Activated T-cell treated with anti-CD3 and anti-CD28 coated beads for 4 hours (primary cell): ENCODE measurements at places on chromosomes 6 and 20.

DNA sequence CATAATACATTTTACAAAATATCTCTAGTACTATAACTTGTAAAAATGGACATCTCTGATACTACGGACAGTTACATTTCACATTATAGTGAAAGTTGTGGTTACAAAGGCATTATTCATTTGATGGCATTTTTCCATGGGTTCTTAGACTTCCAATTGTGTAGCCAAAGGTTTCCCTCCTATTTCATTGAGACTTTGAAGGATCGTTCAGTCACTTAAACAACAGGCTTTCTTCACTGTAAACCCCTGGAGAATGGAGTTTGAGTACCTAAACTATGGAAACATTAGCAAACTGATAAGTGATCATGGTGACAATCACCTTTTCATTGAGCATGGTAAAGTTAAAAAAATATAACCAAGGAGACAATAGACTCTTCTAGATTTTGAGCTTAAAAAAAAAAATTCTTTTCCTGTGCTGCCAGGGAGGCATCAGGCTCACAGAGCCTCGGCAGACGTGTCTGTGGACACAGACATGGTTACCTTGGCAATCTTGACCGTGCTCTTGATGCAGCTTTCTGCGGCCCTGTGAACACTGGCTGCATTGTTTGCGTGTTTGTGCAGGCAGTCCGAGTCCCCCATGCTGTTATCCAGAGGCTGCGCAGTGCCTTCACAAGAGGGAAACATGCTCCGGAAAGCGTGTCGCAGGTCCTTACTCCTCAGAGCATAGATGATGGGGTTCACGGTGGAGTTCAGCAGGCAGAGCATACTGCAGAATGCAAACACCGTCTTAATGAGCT lies 22.6 kb downstream of the CNR1 start:
- no peak for DNase-seq

DNA sequence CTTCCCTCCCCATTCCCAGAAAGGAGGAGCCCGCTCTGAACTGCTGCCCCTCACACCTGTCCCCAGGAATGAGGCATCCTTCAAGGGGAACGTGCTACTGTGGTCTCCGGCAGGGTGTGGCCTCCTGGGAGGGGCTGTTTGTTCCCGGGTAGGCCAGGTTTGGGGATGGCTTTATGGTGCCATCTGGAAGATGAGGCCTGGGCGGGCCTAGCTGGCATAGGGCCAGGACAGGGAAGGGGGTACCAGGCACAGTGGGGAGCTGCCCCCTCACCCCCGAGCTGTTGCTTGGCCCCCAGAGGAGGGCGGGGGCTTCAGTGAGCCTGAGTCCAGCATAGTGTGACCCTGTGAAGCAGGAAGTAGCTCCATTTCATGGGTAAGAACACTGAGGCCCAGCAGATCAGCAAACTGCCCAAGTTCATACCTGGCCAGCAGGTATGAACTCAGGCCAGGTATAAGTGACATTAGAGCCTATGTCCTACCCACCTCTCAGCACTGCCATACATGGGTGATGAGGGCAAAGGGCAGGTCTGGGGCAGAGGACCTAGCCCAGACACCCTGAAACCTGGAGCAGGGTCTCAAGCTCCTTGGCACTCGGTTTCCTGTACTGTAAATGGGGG lies 17.5 kb upstream of the SPDEF start:
- DNase-seq = no peak

DNA sequence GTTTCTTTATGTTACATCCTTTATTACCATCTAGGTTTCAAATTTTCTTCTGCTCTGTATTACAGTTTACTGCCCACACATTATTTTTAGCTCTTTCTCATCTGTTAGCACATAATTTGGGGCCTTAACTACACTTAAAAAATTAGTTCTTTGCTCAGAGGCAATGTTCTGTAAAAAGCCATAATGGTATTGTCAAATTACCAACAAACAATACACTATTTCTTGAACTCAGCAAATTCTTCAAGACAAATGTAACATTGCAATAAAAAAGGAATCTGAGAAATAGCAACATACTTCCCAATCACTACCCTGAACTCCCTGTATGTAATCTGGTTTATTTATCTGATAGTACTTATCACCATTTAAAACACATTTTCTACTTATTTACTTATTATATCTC lies 448.6 kb upstream of the OPRM1 start:
- DNase-seq = no peak

DNA sequence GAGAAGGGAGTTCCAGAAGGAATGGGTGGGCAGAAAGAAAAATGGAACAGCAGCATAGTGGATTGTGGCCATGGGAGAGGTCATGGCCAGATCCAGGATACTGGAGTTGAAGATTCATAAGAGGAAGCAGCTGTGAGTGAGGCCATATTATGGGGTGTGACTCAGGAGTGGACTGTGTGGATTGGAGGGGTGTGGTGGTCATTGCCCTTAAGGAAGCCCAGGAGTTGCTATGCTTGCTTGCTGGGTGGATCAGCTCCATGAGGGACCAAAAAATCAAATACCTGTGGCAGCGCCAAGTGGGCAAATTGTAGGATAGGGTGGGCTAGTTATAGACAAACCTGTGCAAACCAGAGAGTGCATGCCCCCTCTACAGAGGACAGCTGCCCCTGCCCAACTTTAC lies 18.3 kb downstream of the LRRC1 start:
- DNase-seq = no peak

DNA sequence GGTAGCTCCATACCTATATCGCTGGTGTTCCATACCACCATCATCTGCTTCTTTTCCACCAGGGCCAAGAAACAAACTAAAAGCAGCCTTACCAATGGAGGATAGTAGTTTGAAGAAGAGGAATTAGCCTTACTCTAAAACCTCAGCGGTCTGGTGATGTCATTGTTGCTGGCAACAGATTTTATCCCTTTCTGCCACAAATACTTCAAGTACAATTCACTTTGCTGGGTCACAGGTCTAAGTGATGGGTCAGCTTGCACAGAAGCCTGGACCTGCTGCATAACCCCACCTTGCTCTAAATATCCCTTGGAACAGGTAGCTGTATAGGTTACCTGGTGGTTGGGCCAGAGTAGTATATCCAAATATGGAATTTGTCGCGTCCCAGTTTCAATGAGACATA lies 53.2 kb upstream of the THEMIS start:
- no peak for DNase-seq

GRCh38 chr6:37783856-37784584 lies 35.5 kb upstream of the ZFAND3 start:
- no peak for DNase-seq

DNA sequence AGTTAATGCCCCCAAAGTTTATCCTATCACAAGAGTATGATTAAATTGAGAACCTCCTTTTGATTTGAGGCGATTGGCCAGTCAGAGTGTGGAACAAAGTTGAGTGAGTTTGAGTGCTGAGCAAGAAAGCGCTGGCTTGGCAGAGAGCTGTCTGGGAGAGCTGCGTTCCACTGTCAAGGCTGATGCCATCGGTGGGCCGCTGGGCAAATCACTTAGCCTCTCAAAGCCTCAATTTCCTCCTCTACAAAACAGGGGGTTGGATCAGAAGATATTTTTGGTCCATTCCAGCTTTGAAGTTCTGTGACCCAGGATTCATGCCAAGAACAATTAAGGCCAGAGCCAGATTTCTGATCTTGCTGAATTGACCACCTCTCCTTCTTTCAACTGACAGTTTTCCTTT lies 60.2 kb downstream of the TMEM242 start:
- no peak for DNase-seq

GRCh38 chr6:93358435-93358834 lies 60.9 kb downstream of the EPHA7 start:
- DNase-seq = no peak

DNA sequence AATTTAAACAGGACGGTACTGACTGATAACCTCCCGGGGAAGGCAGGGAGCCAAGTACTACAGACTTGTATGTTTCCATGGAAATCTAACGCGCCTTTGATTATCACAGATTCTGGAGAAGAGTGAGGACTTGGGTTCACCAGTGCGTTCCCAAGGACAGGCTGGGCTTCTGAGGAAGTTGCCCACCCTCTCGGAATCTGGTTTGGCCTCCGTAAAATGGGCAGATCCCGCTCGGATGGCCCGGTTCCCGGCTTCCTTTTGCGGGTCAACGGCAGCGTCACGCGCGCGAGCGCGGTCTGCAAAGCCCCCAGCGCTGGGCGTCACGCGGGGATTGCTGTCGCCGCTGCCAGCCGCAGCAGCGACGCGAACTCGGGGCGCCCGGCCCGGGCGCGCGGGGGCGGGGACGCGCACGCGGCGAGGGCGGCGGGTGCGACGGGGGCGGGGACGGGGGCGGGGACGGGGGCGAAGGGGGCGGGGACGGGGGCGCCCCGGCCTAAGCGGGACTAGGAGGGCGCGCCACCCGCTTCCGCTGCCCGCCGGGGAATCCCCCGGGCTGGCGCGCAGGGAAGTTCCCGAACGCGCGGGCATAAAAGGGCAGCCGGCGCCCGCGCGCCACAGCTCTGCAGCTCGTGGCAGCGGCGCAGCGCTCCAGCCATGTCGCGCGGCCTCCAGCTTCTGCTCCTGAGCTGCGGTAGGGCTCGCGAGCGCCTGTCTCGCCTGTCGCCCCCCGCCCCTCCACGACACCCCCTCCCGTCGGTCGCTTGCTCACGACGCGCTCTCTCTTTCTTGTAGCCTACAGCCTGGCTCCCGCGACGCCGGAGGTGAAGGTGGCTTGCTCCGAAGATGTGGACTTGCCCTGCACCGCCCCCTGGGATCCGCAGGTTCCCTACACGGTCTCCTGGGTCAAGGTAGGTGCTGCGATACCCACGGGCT lies at the start of gene CD83:
Gene CD83, plus strand, starts transcription at position 615 of the 933 bp plus-strand sequence. Its CDS starts 40 bp downstream, at position 655.
- DNase-seq = peak; percentile 75

DNA sequence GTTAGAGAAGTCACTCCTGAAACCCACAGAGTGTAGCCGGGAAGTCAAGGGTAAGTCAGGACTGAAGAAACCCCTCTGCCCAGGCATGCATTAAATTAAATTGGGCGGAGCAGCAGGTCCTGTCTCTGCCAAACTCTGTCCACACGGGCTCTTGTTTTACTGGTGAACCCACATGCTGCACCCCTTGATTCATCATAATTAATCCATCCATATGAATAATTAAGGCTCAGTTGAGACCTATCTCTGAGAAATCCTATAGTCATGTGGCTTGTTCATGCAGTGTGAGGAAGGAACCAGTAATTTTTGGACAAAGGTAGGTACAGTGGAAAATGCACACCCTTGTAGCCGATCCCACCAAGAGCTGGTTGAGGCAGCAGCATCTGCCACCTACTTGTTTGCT lies 43.0 kb downstream of the PXDC1 start:
- no peak for DNase-seq

DNA sequence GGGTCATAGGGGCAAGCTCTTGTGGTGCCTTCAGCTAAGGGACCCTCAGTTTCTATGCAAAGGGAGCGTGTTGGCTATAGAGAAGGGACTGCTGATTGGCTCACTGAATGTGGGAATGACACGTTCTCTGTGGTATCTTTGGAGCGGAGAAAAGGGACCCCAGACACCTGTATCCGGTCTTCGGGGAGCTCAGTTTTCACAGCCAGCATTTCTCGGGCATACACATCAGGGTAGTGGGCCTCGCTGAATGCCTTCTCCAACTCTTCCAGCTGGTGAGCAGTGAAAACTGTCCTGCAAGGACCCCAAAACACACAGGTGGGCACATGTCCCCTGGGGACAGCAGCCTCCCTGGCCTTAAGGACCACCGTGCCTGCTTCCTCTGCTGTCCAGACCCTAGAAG lies 3.3 kb downstream of the VSX1 start:
- DNase-seq = no peak

GRCh38 chr6:43454696-43455530 lies 435 bp downstream of the DLK2 start:
- peak; percentile 15 for DNase-seq
